Left ventricle myocardium superior (tissue), 1 donor: ENCODE measurements at places on chromosomes 2 and 18. TPM values are rescaled to one million over a fixed set of nuclear protein-coding genes. Genes with fewer than 3 reads are reported as not detected.

- DNase-seq, result no peak
Observed at GRCh38 chr18:37395631-37396030, 170.0 kb downstream of the CELF4 start.

- no peak for DNase-seq
Observed at GRCh38 chr2:69804416-69804815, 25.0 kb upstream of the GMCL1 start.

ZNF521 gene
- total RNA-seq, result 28.8 TPM

- DNase-seq, result no peak
Observed at GRCh38 chr2:175418224-175418835, 236.8 kb upstream of the ATP5MC3 start.

GRCh38 chr18:154151-154550, 4.2 kb upstream of the USP14 start:
- DNase-seq, result no peak

DNA sequence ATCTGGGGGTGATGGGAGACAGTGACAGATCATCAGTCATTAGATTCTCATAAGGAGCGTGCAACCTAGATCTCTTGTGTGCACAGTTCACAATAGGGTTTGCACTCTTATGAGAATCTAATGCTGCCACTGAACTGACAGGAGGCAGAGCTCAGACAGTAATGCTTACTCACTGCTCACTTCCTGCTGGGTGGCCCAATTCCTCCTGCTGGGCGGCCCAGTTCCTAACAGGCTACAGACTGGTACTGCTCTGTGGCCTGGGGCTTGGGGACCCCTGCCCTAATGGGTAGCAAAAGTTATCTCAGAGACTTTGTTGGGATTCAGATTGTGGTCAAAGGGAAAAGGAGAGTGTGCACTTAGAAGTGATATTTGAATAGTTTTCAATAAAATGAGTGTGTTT, 840.1 kb upstream of the ID2 start:
- no peak for DNase-seq

GRCh38 chr2:236853585-236854051, 232.1 kb upstream of the COPS8 start:
- DNase-seq, result no peak

CRYBA2 gene
- total RNA-seq, result not detected

DNA sequence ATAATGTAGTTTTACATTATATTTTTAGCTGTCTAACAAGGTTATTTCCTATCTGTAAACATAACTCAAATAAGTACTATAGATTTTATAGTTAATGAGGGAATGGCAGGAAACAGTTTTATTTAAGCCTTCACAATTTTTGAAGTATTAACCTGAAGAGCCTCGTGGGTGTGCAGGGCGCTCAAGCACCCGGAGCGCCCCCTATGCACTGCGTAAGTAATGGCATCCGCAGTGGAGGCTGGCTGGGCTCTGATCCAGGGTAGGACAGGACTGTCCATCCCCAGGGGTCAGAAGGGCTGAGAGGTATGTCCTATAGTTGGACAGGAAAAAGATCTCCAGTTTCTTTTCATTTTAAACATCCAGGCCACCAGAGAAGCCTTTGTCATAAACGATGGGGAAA, 8.2 kb upstream of the GBX2 start:
- no peak for DNase-seq
